ENCODE measurements at places on chromosomes 6 and 20.
A peak's percentile ranks its signal among the peaks of the same experiment; 100 is the strongest.

GRCh38 chr6:131532580-131533039 is 40.4 kb upstream of the ARG1 start:
- DNase-seq: peak; percentile 24

GRCh38 chr6:158381214-158381613 is 68.9 kb downstream of the TULP4 start:
- no peak for DNase-seq

DNA sequence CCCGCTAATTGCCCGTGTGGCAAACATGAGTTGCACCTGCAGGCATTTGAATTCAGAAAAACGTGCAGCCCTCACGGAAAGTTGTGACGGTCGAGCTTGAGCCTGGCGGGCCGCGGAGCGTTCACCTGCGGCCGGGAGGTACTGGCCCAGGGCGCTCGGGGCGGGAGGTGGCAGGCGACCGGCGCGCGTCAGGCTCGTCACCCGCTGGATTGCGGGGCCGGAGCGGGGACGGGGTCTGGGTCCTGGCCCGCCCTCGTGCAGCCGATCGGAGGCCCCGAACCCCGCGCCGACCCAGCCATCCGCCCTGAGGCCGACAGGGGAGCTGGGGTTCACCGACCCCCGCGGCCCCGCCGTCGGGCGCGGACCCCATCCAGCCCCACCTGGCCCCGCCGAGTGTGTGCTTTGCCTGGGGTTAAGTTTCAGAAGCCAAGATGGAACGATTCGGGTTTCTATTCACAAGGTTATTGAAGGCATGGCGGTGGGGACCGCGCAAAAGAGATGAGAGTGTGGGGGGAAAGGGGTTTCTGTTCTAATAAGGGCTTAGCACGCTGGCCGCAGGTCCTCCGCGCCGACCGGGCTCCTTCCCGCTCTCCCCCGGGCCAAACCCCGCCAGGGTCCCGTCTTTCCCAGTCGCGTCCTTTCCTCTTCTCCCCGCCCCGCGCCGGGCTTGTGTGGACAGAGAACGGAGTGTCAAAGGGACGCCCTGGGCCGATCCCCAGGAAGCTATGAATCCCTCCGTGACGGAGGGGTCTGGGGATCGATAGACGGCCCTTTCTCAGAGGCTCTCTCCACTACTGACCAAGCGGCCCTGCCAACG is 1.6 kb upstream of the HEY2 start:
- DNase-seq: no peak

DNA sequence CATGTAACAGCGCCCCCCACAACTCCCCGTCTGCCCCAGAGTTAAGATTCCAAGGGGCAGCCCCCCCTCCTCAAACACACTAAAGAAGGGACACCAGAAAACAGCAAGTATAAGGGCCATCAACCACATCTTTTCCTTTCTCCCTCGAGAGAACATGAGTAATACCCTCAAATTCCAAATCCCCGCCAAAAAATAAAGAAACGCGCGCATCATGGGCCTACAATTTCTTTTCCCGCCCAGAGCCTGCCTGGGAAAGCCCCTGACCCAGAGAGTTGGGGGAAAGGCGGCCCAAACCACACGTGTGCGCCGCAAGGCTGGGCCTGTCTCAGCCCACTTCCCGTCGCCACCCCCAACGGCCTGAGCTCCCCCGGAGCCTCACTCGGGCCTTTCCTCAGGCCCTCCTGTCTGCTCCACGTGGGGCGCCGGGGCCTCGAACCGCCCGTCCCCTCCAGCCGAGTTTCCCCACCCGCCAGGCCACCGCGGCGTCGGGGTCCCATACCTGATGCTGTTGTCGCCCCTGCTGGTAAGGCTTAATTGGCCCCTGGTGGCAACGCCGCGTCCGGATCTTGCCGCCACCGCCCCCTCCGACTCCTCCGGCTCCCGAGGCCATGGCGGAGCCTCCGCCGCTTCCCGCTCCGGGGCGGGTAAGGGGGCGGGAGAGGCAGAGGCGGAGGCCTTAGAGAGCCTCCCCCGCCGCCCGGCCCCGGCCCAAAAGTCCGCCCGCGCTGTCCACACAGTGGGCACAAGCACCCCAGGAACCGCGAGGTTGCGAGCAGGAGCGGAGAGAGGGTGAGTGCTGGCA is 746 bp downstream of the NUP153 start:
- DNase-seq: peak; percentile 71

DNA sequence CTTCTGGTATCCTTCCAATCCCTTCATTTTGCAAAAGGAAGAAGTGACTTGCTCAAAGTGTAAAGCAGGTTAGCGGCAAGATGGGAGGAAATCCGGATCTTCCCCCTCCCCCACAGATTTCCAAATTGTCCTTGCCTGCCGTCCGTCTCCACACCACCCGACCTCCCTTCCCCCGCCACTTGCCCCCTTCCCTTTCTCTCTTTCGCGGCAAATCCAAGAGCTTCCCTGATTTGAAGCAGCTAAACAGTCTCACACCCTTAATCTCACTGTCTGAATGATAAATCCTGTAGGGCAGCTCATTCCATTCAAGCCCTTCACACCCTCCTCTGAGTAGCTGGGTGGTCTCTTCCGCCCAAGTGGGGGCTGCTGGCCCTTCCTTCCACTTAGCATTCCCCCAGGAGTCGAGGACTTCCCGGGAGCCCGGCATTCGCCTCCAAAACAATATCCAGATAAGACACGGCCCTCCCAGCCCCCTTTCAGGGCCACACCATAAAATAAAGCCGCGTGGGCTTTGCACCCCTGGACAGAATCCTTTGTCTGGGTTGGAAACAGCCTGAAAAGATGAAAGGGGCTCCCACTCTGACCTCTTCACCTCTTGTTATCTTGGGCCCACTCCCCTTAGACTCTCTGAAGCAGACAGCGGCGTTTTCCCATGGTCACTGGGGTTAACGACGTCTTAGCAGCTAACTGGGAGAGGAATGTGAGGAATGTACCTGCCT is 44.0 kb upstream of the PIM1 start:
- no peak for DNase-seq

DNA sequence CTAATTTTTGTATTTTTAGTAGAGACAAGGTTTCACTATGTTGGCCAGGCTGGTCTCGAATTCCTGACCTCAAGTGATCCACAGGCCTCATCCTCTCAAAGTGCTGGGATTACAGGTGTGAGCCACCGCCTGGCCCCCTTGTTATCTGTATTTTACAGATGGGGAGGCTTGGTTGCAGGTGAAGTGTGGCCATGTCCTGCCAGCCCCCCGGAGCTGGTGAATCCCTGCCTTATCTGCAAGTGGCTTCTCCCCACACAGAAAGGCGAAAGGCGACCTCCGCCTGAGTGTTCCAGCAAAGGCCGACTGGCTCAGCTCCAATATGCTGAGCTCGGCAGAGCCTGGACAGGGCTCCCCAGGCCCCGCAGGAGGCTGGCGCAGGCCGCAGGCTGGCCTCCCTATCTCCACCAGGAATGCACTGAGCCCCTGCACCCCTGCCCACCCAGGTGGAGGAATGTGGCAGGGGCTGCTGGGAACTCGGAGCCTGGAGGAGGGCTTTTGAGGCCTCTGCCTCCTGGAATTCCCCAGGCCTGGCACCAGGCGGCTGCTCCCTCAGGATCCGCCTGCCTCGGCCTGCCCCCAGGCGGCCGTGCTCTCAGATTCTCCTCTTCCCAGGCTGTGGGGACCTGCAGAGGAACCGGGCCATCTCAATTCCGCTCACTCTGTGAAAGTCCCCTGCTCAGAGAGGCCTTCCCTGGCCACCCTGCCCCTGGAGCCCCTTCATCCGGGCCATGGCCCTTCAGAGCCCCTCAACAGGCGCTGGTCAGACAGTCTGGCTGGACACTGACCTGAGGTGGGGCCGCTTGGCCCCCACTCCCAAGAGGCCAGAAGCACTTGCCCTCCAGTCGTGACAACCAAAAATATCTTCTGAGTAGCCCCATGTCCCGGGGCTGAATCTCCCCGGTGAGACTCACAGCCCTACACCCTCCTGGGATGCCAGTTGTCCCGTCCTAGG is 9.3 kb upstream of the LAMA5 start:
- DNase-seq: no peak

- DNase-seq: no peak
Measured at GRCh38 chr6:134201716-134202115, 116.2 kb downstream of the SGK1 start.

- DNase-seq: no peak
Measured at GRCh38 chr20:47243003-47243402, 113.5 kb downstream of the ZMYND8 start.
